ENCODE measurements at places on chromosomes 3 and 15. TPM values are rescaled to one million over a fixed set of nuclear protein-coding genes. Genes with fewer than 3 reads are reported as not detected.

CEMIP gene
- 0.10 TPM for total RNA-seq

ZCWPW2 gene
- total RNA-seq: 0.37 TPM

- DNase-seq: no peak
- no peaks in the 10 kb centered on the region for H3K27me3 ChIP-seq
- H3K4me3 ChIP-seq: no peak overlapping the region
Observed at GRCh38 chr15:36472672-36473071, 106.8 kb upstream of the CDIN1 start.

DNA sequence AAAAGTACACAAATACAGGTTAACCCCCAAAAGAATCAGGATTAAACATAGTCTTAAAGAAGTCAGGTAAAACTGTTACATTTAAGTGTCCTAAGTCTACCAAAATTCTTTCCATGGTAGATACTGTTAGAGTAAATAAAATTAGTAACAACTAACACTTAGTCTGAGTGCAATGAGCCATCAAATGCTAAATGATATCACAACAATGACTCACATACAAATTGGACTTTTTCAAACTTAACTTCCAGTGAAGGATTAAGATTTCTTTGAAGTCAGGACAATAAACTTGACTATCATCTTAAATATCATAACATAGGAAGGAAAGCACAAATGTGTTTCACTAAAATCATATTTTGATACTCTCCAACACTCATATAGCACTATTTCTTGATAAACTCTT lies 43.9 kb downstream of the ZNF148 start:
- H3K27me3 ChIP-seq: no peaks in the 10 kb centered on the region
- DNase-seq: no peak
- H3K4me3 ChIP-seq: no peak overlapping the region
- peaks cover 2% of the 10 kb centered on the region for H3K4me1 ChIP-seq
- peaks cover 30% of the 10 kb centered on the region for H3K36me3 ChIP-seq
- H3K27ac ChIP-seq: no peak overlapping the region

GRCh38 chr3:134312072-134312872 lies 61.6 kb upstream of the RYK start:
- DNase-seq: no peak
- no peak overlapping the region for H3K27ac ChIP-seq
- H3K36me3 ChIP-seq: no peaks in the 10 kb centered on the region
- H3K4me1 ChIP-seq: peaks cover 5% of the 10 kb centered on the region

DNA sequence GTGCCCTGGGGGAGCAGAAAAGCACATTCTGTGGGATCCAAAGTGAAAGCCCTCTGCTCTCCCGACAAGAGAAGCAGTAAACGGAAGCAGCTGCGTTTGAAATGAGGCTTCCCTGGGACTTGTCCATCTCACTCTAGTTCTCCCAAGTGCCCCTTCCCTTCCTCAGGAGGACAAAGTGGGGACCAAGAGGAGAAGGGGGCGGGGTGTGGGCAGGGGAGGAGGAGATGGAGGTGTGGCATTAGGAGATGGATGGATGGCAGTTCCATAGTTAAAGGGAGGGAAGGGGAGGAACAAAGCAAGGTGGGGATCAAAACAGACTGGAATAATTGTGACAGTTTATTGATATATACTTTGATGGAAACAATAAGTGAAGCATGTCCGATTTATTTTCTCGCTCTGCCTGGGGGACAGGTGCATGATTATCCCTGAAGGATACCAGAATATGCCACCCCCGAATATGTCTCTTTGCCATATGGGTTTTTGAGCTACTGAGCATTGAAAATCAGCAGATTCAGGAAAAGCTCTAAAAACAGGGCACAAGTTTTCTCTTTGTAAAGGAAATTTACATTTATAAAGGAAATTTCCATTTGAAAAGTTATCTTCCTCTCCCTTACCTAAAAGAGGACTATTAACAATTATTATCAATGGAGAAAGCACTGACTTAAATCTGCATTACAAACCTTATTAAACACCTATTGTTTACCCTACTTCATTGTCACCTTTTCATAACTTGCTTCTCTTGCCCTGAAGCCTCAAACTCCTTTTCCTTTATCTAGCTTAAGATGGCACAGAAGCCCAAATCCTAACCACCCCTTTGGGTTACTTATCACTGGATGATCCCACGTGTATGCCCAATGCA lies 58.9 kb upstream of the DAZL start:
- no peak overlapping the region for H3K27ac ChIP-seq
- no peak for DNase-seq
- no peaks in the 10 kb centered on the region for H3K36me3 ChIP-seq
- H3K4me1 ChIP-seq: no peaks in the 10 kb centered on the region
- peaks cover 9% of the 10 kb centered on the region for H3K27me3 ChIP-seq
- no peak overlapping the region for H3K4me3 ChIP-seq

- no peak overlapping the region for H3K27ac ChIP-seq
- H3K4me1 ChIP-seq: no peaks in the 10 kb centered on the region
- H3K27me3 ChIP-seq: no peaks in the 10 kb centered on the region
- no peaks in the 10 kb centered on the region for H3K36me3 ChIP-seq
Observed at GRCh38 chr3:188584958-188585689, 431.2 kb downstream of the LPP start.

DNA sequence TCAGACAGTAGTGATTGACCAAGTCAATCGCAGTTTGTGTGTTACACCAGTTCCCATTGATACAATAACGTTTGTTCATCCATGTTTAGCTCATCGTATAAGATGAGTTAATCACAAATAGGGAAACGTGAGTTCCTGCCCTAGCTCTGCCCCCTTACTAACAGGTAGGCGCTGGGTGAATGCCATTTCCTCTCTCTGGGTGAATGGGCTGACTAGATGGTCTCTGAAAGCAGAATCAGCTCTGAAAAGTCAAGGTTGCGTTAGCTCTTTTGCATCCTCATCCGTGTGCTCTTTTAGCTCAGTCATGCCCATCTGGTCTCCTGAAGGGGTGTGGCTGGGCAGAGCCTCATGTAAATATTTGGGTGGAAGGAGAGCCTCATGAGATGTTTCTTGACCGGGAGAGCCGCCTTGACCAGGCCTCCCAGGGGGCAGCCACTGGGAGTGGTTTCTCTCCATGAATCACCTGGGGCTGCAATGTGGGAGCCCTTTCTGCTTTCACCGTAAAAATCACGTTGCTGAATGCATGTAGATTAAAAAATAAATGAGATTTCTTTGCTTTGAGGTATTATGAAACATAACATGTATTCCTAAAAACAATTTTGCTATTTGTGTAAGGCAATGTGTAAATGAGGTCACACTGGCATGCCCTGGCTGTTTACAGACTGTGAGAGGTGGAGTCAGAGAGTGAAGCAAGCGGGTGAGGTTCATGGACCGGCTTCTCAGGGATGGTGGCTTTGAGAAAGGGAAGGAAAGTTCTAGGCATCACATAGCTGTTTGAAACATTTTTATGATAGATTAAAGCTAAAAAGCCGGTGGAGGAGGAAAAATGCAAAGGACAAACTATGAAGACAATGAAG lies 108.4 kb upstream of the RASGRP1 start:
- H3K27ac ChIP-seq: peak overlapping the region; percentile 96
- peak; percentile 75 for DNase-seq
- H3K36me3 ChIP-seq: no peaks in the 10 kb centered on the region
- H3K4me3 ChIP-seq: peak overlapping the region; percentile 72
- no peaks in the 10 kb centered on the region for H3K27me3 ChIP-seq

GRCh38 chr3:156633335-156633734 lies 41.1 kb upstream of the TIPARP start:
- H3K4me1 ChIP-seq: no peaks in the 10 kb centered on the region
- no peak overlapping the region for H3K27ac ChIP-seq
- H3K4me3 ChIP-seq: no peak overlapping the region
- no peak for DNase-seq

All from CD4-positive, CD25-positive, alpha-beta regulatory T cell (primary cell).